ENCODE measurements at places on chromosomes 1 and 21.

GRCh38 chr1:65457868-65458267 is 37.4 kb downstream of the LEPR start:
- H3K27ac ChIP-seq, result no peak overlapping the region
- H3K4me3 ChIP-seq, result no peak overlapping the region
- H3K36me3 ChIP-seq, result peaks cover 4% of the 10 kb centered on the region
- peaks cover 10% of the 10 kb centered on the region for H3K4me1 ChIP-seq

GRCh38 chr1:200889571-200889970 is 5.1 kb upstream of the INAVA start:
- H3K4me3 ChIP-seq, result no peak overlapping the region
- no peaks in the 10 kb centered on the region for H3K36me3 ChIP-seq

DNA sequence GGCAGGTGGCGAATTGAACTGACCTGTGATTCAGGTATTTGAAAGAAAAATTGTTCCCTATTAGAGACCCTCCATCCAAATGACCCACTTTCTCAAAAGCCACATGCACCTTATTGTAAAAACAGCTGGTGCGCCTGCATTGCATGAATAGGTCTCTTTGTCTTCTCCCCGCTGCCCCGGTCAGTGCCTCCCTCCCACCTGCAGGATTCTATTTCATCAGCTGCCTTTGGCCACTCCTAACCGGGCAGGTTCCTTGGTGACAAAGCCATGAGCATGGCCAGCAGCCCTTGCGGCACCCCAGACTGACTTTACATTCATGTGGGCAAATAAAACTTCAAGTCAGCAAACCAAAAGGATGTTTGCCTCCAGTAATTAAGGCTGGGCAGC is 6.4 kb downstream of the TMPRSS3 start:
- H3K4me3 ChIP-seq, result no peak overlapping the region
- peaks cover 49% of the 10 kb centered on the region for H3K36me3 ChIP-seq

- H3K4me1 ChIP-seq, result no peaks in the 10 kb centered on the region
- no peaks in the 10 kb centered on the region for H3K36me3 ChIP-seq
- H3K27me3 ChIP-seq, result peaks cover 11% of the 10 kb centered on the region
- H3K4me3 ChIP-seq, result no peak overlapping the region
Observed at GRCh38 chr1:31112266-31112935, 46.9 kb upstream of the PUM1 start.

GRCh38 chr21:23804866-23805265 is 1802.4 kb downstream of the MRPL39 start:
- H3K4me3 ChIP-seq, result no peak overlapping the region
- no peaks in the 10 kb centered on the region for H3K36me3 ChIP-seq
- peaks cover 5% of the 10 kb centered on the region for H3K4me1 ChIP-seq
- no peaks in the 10 kb centered on the region for H3K27me3 ChIP-seq
- no peak for DNase-seq

Data from activated naive CD8-positive, alpha-beta T cell treated with anti-CD3 and anti-CD28 coated beads, Interleukin-2, amount 50 U/mL, for 24 hours (primary cell).